Glutamatergic neuron (in vitro differentiated cells): ENCODE measurements at places on chromosomes 12 and 14. TPM values are rescaled to one million over a fixed set of nuclear protein-coding genes. Genes with fewer than 3 reads are reported as not detected.

The SLCO1C1 gene
- total RNA-seq: not detected

The NOVA1 gene
- total RNA-seq: 119 TPM

The ATL1 gene
- total RNA-seq: 44.0 TPM

The TMEM106C gene
- total RNA-seq: 24.0 TPM

The AMHR2 gene
- not detected for total RNA-seq

The GPRC5D gene
- not detected for total RNA-seq

The HAL gene
- total RNA-seq: not detected

The PPP4R3A gene
- 99.4 TPM for total RNA-seq

The SETD1B gene
- total RNA-seq: 35.0 TPM

DNA sequence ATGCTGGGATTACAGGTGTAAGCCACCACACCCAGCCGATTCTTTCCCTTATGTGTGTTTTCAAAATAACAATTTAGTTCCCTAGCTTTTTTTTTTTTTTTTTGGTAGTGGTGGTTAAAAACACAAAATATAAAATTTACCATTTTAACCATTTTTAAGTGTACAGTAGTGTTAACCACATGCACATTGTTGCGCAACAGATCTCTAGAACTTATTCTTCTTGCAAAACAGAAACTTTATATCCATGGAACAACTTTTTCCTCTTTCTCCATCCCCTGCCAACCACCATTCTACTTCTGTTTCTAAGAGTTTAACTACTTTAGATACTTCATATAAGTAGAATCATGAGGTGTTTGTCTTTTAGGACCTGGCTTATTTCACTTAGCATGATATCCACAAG lies 1.1 kb upstream of the NDUFA12 start:
- peaks cover 4% of the 10 kb centered on the region for H3K4me1 ChIP-seq
- no peaks in the 10 kb centered on the region for H3K36me3 ChIP-seq
- DNase-seq: no peak
- H3K27me3 ChIP-seq: no peaks in the 10 kb centered on the region
- H3K27ac ChIP-seq: no peak overlapping the region
- H3K4me3 ChIP-seq: no peak overlapping the region

DNA sequence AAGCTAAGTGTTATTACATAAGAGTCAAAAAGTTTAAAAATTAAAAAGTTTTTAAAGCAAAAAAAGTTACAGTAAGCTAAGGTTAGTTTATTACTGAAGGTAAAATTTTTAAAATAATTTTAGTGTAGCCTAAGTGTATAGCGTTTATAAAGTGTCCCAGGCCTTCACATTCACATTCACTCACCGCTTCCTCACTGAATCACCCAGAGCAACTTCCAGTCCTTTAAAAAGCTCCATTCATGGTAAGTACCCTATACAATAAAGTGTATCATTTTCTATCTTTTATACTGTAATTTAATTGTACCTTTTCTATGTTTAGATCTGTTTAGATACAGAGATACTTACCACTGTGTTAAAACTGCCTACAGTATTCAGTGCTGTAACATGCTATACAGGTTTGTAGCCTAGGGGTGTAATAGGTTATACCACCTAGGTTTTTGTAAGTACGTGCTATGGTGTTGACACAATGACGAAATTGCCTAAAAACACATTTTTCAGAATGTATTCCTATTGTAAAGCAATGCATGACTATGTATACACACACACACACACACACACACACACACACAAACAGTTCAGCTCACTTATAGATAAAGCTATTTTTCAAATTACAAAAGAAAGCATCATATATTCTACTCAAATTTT lies 3.7 kb downstream of the CLEC14A start:
- no peak overlapping the region for H3K27ac ChIP-seq
- H3K4me1 ChIP-seq: no peaks in the 10 kb centered on the region
- no peak overlapping the region for H3K4me3 ChIP-seq
- H3K27me3 ChIP-seq: peaks cover 3% of the 10 kb centered on the region

- peaks cover 13% of the 10 kb centered on the region for H3K36me3 ChIP-seq
- no peak overlapping the region for H3K4me3 ChIP-seq
- no peaks in the 10 kb centered on the region for H3K4me1 ChIP-seq
- H3K27me3 ChIP-seq: peaks cover 8% of the 10 kb centered on the region
- DNase-seq: no peak
These were observed 132.6 kb downstream of the TMEM132D start for GRCh38 chr12:129771238-129771637.

DNA sequence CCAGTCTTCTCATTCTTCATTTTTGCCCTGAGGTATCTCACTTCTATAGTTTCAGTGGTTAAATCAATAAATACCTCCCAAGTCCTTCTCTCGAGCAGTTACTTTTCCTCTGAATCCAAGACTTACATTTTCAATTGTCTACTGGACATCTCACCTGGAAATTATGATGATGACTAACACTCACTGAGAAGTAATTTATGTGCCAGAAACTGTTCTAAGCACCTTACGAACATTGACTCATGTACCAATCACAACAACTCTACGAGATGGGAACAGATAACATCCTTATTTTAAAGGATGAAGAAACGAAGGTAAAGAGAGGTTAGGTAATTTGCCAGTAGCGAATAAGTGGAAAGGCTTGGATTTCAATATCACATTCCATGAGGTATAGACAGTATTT lies 94.1 kb downstream of the EML5 start:
- H3K4me1 ChIP-seq: no peaks in the 10 kb centered on the region
- DNase-seq: no peak
- H3K4me3 ChIP-seq: no peak overlapping the region
- no peaks in the 10 kb centered on the region for H3K27me3 ChIP-seq
- no peak overlapping the region for H3K27ac ChIP-seq

DNA sequence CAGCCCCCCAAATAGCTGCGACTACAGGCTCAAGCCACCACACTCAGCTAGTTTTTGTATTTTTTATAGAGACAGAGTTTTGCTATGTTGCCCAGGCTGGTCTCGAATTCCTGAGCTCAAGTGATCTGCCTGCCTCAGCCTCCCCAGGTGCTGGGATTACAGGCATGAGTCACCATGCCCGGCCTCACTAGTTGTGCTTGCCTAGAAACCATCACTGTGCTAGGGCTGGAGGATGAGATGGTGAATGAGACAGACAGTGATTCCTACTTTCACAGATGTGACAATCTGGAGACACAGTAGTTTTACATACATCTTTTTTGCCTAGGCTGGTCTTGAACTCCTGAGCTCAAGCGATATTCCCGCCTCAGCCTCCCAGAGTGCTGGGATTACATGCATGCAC lies 7.5 kb upstream of the MSI1 start:
- H3K36me3 ChIP-seq: no peaks in the 10 kb centered on the region
- no peaks in the 10 kb centered on the region for H3K4me1 ChIP-seq
- no peaks in the 10 kb centered on the region for H3K27me3 ChIP-seq
- no peak for DNase-seq
- no peak overlapping the region for H3K4me3 ChIP-seq

DNA sequence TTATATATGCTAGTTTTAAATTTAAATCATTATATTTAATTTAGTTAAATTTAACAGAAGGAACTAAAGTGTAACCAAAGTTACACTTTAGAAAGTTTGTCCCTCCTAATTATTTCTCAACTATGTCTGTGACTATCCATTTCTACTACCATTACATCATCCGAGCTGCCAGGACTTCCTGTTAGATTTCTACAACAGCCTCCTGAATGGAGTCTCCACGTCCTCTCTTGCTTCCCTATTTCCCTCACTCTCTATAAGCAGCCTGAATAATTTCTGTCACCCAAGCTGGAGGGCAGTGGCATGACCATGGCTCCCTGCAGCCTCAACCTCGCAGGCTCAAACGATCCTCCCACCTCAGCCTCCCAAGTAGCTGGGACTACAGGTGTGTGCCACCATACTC lies 84.1 kb downstream of the TTC7B start:
- no peak overlapping the region for H3K27ac ChIP-seq
- peaks cover 4% of the 10 kb centered on the region for H3K36me3 ChIP-seq
- H3K4me3 ChIP-seq: no peak overlapping the region
- H3K27me3 ChIP-seq: no peaks in the 10 kb centered on the region

DNA sequence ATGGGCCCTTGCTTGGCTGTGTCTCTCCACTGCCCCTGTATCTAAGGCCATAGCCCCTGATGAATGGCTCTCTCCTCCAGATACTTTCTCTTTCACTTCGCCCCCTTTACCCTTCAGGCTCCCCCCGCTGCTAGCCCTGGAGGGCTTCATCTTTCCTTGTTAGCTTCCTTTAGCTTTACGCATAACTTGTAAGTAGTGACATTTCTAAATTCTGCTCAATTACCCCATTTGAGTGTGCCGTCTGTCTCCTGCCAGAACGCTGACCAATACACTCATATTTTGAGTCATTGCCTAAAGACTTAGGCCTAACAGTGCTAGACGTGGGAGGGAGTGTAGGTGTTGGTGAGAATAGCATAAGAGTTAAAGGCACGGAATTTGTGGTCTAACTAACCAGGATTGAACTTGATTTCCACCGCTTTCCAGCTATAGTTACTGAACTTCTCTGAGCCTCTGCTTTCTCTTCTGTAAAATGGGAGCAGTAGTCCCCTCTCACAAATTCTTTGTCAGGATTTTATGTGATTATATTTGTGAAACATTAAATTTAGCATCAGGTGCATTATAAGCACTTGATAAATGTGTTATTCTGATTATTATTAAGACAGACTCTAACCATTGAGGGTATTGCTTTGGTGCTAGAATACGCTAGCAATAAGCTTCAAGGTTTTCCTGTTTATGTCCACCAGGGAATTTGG lies 129.3 kb downstream of the ZFP36L1 start:
- H3K4me3 ChIP-seq: no peak overlapping the region
- H3K27me3 ChIP-seq: no peaks in the 10 kb centered on the region
- H3K4me1 ChIP-seq: peaks cover 18% of the 10 kb centered on the region
- H3K27ac ChIP-seq: no peak overlapping the region
- no peaks in the 10 kb centered on the region for H3K36me3 ChIP-seq

DNA sequence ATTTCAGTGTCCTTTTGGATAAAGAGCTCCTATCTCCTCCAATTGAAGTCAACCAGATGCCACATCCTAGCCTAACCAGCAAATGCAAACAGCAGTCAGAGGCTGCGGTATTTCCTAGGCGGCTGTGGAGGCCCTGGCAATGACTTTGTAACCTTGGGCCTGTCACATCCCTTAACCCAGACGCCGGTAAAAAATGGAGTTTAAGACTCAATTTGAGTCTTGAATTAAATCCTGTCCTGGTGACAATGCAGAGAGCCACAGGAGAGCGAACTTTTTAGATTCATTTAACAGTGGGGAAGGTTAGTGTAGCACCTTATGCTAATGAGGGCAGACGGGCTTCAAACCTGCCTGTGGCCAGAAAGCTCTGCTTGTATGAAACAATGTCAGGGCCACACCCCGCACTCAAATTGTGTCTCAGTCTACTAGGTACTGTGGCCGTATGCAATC lies 1.3 kb downstream of the C12orf75 start:
- no peaks in the 10 kb centered on the region for H3K36me3 ChIP-seq
- DNase-seq: no peak
- peaks cover 1% of the 10 kb centered on the region for H3K4me1 ChIP-seq
- H3K27me3 ChIP-seq: peaks cover 4% of the 10 kb centered on the region
- no peak overlapping the region for H3K27ac ChIP-seq

- H3K4me1 ChIP-seq: no peaks in the 10 kb centered on the region
- no peak overlapping the region for H3K4me3 ChIP-seq
- H3K27ac ChIP-seq: no peak overlapping the region
- DNase-seq: no peak
- no peaks in the 10 kb centered on the region for H3K36me3 ChIP-seq
- H3K27me3 ChIP-seq: no peaks in the 10 kb centered on the region
These were observed 21.3 kb downstream of the GPR68 start for GRCh38 chr14:91223028-91223783.

GRCh38 chr12:57545809-57546437 lies 1.1 kb downstream of the DCTN2 start:
- no peak for DNase-seq
- peaks cover 39% of the 10 kb centered on the region for H3K4me1 ChIP-seq
- peak overlapping the region; percentile 100 for H3K4me3 ChIP-seq
- H3K36me3 ChIP-seq: peaks cover 4% of the 10 kb centered on the region
- peak overlapping the region; percentile 100 for H3K27ac ChIP-seq
- peaks cover 18% of the 10 kb centered on the region for H3K27me3 ChIP-seq

GRCh38 chr14:50523271-50524041 lies 8.9 kb downstream of the MAP4K5 start:
- H3K36me3 ChIP-seq: no peaks in the 10 kb centered on the region
- no peak overlapping the region for H3K4me3 ChIP-seq
- no peak overlapping the region for H3K27ac ChIP-seq

DNA sequence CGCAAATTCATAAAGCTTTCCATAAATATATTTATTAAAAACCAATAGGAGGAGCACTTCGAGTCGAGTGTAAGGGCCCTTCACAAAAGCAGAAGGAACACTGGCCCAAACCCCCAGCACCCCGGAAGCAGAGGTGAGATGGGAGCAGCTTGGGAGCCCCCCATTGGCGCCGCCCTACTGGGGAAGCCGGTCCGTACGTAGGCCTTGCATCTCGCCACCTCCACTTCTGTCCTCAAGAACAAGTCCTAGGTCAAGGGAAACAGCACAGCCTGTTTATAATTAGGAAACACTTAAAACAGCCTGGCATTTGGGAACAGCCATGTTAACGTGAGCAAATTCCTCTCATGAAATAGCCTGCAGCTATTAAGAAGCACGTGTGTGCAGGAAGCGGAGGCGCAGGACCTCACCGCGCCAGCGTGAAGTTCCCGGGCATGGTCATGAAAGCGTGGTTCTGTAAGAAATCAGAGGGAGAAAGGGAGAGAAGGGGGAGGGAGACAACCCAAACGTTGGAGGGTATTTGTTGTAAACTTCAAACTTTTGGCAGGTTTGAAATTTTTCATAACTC lies 7.7 kb downstream of the ANKRD9 start:
- no peak for DNase-seq
- H3K27ac ChIP-seq: no peak overlapping the region
- H3K4me3 ChIP-seq: no peak overlapping the region
- peaks cover 8% of the 10 kb centered on the region for H3K4me1 ChIP-seq
- peaks cover under 1% of the 10 kb centered on the region for H3K27me3 ChIP-seq
- H3K36me3 ChIP-seq: peaks cover 5% of the 10 kb centered on the region

- H3K4me3 ChIP-seq: no peak overlapping the region
- H3K4me1 ChIP-seq: no peaks in the 10 kb centered on the region
- H3K36me3 ChIP-seq: no peaks in the 10 kb centered on the region
These were observed 28.8 kb downstream of the POLE start for GRCh38 chr12:132658149-132658894.
